ENCODE measurements at places on chromosomes 3 and 15.

DNA sequence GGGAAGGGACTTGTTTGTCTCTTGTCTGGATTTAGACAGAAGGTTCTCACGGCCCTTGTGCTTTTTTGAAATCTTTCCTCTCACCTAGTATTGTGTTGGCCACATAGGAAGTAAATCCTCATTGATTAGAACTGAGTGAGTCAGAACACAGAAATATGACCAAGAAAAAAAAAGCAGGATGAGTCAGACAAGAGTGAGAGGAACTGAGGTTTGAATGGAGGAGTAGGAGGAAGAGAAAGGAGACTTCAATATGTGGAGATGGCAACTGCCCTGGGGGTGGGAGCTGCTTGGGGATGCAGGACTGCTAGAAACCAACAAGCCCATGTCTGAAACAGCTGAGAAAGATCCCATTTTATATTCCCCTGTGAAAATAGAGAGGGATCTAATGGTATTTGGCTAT is 194.1 kb upstream of the ZBTB20 start:
- peak; percentile 1 for DNase-seq

DNA sequence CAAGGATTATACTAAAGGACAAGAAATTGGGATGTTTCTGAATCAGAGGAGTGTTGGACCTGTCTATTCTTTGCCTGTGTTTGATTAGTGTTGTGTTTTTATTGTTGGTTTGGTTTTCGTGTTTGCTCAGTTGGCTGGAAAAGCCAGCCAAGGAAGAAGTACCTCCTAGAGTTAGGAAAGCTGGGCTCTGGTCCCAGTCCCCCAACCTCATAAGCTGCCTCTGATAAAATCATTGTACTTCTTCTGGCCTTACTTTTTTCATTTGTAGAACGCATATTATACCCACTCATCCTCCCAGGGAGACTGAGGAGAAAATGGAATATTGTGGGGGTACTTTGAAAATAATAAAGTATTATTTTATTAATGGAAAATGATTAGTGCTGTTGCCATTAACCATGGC is 177.4 kb upstream of the TRIM42 start:
- DNase-seq, result no peak

- DNase-seq, result no peak
Observed at GRCh38 chr15:34124651-34125050, 22.8 kb downstream of the PGBD4 start.

- DNase-seq, result no peak
Observed at GRCh38 chr3:151891721-151892120, 18.3 kb downstream of the SUCNR1 start.

GRCh38 chr15:63860155-63860554 is 26.4 kb upstream of the HERC1 start:
- DNase-seq, result no peak

- DNase-seq, result no peak
Observed at GRCh38 chr3:111636366-111636885, 41.3 kb upstream of the ZBED2 start.

GRCh38 chr3:171620825-171621434 is 160.7 kb upstream of the TNIK start:
- DNase-seq, result no peak

DNA sequence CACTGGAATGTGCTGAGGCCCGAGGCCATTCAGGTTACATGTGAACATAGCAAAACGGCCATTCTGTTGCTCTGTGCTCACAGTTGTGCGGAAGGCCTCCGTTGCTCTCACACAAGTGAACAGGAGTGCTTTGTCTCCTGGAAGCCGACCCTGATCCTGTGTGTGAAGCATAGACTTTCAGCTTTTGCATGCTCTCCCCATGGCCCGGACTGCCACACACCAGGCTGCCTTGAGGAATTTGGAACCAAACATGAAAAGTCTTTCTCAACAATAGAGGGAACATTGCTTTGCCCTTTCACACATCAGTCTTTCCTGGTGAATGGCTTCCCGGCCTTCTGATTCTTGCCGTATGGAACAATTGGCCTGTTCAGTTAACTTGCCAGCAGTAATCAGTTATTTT is 154.8 kb upstream of the LRIG1 start:
- DNase-seq, result no peak

- DNase-seq, result no peak
Observed at GRCh38 chr3:177689869-177690268, 492.6 kb upstream of the TBL1XR1 start.

GRCh38 chr3:24437326-24437725 is 57.3 kb downstream of the THRB start:
- DNase-seq, result no peak

- DNase-seq, result no peak
Observed at GRCh38 chr15:64361259-64361658, 5.3 kb upstream of the CSNK1G1 start.

DNA sequence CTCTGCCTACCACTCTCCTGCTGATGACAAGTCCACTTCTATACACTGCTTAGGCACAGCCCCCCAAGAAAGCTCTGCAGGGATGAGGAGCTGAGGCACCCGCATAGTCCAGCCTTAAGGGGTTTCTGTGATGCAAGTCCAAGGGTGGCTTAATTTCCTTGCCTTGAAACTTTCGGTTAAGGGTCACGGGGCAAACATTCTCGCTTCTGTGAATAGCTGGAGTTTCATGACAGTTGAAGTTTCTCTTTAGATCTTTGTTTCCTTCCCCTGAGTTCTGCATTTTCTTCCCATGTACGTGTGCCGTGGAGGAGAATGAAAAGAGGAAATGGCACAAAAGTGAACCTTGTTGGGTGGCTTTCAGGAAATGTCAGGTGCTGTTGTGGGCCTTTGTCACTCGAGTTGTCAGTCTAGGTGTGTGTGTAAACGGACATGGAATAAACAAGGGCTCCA is 7.0 kb downstream of the GPR160 start:
- no peak for DNase-seq

DNA sequence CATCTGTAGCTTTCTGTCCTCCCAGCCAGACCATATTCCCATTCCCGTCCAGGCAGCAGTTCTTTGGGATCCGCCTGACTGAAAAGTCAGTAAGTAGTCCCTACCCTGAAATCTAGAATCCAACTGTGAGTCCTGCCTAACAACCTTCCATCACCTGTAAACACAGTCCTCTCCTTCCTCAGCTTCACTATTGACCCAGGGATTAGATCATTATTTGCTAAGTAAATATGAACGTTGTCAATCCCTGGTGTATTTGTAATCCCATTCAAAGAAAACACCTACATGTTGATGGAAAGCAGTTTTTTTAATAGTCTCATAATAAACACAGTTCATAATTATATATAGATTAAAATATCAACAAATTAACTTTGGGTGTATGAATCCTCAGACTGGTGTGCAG is 732 bp downstream of the SAXO2 start:
- no peak for DNase-seq

DNA sequence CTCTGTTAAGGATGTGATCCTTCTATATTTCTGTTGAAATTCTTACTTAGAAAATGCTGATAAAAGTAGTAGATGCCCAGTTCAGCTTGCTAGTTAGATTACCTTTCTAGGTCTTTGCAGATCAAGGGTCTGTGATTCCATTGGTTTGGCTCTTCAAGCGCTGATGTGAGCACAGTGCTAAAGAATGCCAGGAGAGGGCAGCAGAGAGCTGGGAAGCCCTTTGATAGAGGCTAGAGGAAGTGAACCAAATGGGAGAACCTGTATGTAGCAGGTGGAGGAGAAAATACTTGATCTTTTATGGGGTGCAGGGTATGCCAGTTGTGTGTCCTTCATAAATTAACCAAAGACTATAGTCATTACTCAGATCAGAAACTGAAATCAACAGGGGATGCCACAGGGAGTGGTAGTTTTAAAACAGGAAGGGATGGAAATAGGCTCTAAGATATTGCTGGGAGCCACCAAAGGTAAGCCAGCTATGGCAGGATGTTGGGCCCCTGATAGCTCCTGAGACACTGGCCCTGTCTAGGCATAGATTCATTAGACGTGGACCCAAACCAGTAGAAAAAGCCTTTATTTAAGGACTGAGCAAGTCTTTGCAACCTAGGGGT is 677.4 kb downstream of the SQOR start:
- DNase-seq, result peak; percentile 4

- DNase-seq, result no peak
Observed at GRCh38 chr3:163561151-163561550, 1517.1 kb downstream of the SI start.

GRCh38 chr3:55247666-55248065 is 239.4 kb downstream of the WNT5A start:
- no peak for DNase-seq

- DNase-seq, result no peak
Observed at GRCh38 chr3:107633327-107634098, 110.8 kb downstream of the BBX start.

DNA sequence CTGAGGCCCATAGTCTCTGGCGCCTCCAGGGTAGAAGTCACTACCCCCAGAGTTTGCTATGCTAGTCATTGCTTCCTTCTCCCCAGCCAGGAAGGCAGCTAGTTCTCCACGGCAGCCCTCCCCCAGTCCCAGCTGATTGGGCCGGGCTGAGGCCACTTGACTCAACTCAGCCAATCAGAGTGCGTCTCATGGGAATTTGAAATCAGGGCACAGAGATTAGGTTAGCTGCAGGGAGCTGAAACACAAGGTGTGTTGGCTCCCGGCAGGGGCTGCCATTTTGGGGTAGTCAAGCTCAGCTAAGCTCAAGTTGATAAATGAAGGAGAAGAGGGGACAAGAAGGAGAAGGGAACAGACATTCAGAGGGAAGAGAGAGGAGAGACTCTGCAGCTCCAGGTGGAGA is 32.8 kb downstream of the LINGO1 start:
- peak; percentile 25 for DNase-seq

GRCh38 chr3:127222664-127223063 is 29.7 kb downstream of the PRR23E start:
- no peak for DNase-seq

GRCh38 chr3:13655061-13655913 is 106.4 kb downstream of the FBLN2 start:
- DNase-seq, result no peak

GRCh38 chr3:182925330-182925943 is 54.9 kb downstream of the DCUN1D1 start:
- no peak for DNase-seq

- no peak for DNase-seq
Observed at GRCh38 chr15:70227147-70227546, 129.4 kb upstream of the TLE3 start.

DNA sequence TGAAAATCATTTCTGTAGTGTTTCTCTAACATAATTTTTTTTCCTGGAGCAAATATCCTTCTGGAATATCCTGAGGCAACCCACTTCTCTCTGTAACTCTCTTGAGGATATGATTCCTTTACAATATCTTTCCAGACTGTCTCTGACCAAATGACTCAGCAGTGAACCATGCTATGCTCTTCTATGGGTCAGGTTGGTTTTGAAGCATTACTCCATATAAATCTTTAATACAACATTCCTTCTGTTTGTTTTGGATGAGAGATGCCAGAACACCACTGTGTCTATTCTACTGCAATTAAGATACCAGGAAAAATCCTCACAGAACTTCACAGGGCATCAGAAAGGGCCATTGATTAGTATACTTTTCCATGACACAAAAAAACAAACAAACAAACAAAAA is 626.4 kb upstream of the ZNF385D start:
- no peak for DNase-seq

DNA sequence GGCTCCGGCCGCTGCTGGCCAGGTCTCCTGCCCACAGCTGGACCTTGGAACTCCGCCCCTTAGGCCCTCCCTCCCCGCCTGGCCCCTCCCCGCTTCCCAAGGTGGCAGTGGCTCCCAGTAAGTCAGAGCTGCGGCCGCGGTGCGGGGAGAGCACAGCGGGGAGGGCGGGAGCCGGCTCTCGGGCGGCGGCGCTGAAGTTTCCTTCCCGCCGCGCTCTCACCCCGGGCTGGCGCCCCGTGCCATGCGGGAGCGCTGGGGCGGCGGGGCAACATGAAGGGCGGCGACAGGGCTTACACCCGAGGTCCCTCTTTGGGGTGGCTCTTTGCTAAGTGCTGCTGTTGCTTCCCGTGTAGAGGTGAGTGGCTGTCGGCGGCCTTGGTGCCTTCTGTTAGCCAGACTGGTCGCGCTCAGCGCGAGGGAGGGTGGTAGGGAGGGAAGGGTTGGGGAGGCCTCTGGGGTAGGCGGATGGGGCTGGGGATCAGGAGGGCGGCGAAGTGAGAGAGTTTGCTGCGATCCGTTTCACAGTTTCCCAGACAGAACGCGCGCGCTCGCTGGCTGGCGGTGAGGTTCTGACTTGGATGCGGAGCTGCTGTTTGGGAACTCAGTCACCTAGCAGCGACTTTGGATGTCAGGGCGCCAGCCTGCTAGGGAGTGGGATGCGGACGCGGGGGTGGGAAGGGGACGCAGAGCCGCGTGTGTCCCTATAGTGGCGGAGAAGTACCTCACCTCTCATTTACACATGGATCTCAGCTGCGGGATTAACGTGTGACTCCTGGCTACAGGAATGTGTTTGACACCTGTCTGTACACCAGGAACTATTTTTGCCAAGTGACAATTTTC is 145.5 kb upstream of the UMPS start:
- DNase-seq, result peak; percentile 33

DNA sequence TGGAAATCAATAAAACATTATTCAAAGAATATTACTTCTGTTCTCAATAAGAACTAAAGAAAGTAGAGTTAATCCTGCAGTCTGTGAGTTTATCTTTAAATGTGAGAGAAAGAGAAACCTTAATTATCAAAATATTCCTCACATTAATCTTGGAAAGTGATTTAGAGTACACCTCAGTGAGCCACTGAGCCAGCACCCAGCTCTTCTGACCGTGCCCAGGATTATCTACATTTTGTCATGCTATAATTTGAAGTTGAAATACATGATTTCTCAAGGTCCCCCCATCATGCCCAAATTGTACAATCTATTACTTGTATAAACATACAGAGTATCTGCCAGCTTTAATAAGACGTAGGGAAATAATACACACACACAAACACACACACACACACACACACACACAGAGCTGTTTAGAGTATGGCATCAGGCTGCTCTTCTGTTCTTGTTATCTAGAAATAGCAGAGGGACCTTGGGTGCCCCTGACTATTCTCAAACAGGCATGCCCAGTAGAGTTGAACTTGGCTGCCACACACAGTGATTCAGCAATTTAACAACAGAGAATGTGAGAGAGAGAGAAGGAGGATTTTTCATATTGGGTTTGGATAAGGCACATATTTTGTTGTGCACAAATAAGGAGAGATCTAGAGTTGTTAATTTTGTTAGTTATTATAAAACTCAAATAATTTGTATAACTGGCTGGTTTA is 74.4 kb downstream of the P2RY1 start:
- no peak for DNase-seq

- DNase-seq, result no peak
Observed at GRCh38 chr3:192825657-192826200, 91.9 kb downstream of the MB21D2 start.

GRCh38 chr15:90249203-90249863 is at the start of gene TTLL13:
TSS of gene TTLL13 (plus strand) at chr15:90249556. CDS start at chr15:90250631, 1,075 bp downstream.
- peak; percentile 84 for DNase-seq

GRCh38 chr15:44554934-44555723 is 18.2 kb downstream of the EIF3J start:
- no peak for DNase-seq

GRCh38 chr15:68739390-68740080 is 81.2 kb downstream of the ANP32A start:
- DNase-seq, result peak; percentile 11
